ENCODE measurements at places on chromosomes 16 and 17. TPM values are rescaled to one million over a fixed set of nuclear protein-coding genes. Genes with fewer than 3 reads are reported as not detected.
A peak's percentile ranks its signal among the peaks of the same experiment; 100 is the strongest.

The ARL5C gene
- not detected for total RNA-seq

The PNMT gene
- total RNA-seq: 2.7 TPM

DNA sequence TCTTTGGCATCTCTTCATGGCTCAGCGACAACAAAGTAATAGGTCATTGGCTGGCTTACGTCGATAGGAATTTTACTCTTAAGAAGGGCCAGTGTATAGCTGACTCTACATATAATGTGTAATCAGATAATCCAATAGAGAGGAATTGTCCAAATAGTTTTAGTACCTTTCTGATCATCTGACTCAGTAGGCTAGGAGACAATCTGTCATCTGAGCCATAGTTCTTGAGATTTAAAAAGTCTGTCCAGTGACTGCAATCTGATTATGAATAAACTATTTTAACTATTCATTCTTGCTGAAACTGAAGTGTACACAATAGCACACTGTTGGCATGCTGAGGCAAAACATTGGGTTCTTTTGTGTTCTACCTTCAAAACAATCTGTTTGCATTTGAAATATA is 21.4 kb upstream of the NOL11 start:
- no peak for DNase-seq

DNA sequence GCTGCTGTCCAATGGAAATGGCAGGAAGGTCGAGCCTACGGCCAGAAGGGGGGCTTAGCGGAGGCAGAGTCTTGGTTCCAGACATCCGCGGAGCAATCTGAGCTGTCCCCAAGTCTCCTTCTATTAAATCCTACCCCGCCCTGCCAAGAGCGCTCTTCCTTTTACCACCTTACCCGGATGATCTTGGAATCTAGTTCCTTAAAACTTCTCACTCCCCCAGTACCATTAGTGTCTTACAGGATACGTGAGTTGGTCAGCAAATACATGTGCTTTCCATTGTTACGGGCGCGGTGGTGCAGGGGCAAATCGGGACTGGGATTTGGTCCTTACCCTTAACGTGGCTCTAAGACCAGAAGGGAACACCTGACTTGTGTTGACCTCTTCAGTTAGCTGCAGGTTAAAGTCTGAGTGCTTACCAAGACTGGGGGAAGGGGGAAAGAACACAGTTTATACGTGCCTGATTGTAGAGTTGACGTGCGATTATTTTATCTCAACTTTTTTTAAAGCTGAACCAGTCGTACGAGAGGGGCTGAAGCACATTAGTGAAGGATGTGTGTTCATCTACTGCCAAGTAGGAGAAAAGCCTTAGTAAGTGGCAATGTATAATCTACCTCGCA is 495 bp downstream of the TXNDC17 start:
- no peak for DNase-seq

The LSM12 gene
- total RNA-seq: 74.4 TPM

DNA sequence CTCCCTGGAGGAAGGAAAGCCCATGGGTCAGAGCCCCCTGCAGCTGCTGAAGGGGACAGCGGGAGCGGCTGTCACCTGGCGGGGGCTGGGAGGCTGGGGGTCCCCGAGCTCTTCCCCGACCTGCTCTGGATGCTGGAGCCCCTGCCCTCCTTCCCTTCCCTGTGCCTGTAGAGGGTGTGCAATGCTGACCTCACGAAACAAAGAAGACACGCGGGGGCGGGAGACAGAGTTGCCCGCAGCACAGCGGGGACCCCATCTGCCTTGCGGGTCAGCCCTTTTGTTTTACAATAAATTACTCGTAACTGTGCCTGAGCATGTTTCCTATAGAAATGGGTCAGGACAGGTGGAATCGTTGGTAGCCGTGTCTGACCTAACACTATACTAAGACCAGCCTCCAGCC is 6.3 kb downstream of the SECTM1 start:
- DNase-seq: no peak

- no peak for DNase-seq
Observed at GRCh38 chr17:70172449-70172848, 3.1 kb downstream of the KCNJ2 start.

The MYH8 gene
- 1.2 TPM for total RNA-seq

- DNase-seq: no peak
Observed at GRCh38 chr17:34714475-34715410, 135.4 kb downstream of the TMEM132E start.

- DNase-seq: peak; percentile 68
Observed at GRCh38 chr16:70778901-70779309, 22.1 kb downstream of the VAC14 start.

The IGFALS gene
- total RNA-seq: 6.7 TPM

DNA sequence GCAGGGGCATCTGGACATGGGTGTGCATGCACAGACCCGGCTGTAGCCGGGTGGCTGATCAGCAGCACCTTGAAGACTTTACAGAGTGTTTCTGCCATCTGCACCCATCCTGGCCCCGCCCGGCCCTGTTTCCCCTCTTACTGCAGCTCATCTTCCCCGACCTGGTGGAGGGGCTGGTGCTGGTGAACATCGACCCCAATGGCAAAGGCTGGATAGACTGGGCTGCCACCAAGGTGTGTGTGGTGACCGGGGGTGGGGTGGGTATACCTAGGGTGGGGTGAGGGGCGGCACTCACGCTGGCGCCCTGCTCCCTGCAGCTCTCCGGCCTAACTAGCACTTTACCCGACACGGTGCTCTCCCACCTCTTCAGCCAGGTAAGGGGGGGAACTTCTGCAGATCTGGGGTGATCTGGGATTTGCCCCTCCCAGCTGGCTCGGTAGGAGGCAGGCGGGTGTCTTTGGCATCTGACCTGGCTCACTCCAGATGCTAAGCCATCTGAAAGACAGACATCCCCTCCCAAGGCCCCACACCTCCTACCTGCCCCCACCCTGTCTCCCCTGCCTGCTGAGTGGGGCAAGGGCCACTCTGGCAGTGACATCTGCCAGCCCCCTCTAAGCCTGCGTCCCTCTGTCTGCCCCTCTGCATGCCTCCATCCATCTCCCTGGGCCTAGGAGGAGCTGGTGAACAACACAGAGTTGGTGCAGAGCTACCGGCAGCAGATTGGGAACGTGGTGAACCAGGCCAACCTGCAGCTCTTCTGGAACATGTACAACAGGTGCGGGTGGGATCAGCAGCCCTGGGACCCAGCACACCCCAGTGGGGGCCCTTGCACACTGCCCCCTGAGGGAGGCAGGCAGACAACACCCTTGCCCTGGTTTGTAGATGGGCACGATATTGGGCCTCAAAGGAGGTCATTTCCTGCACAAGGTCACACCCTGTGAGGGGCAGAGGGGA is 6.6 kb downstream of the NDRG4 start:
- DNase-seq: no peak

The KREMEN2 gene
- 1.7 TPM for total RNA-seq

DNA sequence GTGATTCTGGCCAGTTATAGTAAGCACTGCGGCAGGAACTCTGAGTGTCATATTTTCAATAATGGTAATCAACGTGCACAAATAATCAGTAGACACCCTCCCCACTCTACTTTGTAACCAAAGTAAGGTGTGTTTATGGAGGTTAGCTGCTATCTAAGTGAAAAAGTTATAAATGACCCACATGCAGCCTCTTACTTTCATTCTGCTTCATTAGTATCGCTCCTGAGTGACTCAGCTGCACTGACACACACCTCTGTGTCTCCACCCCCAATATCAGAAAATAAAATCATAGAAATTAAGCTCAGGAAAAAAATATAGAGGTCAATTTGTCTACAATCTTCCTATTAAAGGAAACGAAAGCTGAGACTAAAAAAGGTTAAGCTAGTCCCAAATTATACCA is 64.1 kb upstream of the TRAP1 start:
- DNase-seq: no peak

- DNase-seq: no peak
Observed at GRCh38 chr17:41592601-41593305, 6.1 kb upstream of the KRT14 start.

The TBC1D3G gene
- total RNA-seq: 14.6 TPM

- no peak for DNase-seq
Observed at GRCh38 chr16:49619811-49620157, 236.1 kb downstream of the ZNF423 start.

DNA sequence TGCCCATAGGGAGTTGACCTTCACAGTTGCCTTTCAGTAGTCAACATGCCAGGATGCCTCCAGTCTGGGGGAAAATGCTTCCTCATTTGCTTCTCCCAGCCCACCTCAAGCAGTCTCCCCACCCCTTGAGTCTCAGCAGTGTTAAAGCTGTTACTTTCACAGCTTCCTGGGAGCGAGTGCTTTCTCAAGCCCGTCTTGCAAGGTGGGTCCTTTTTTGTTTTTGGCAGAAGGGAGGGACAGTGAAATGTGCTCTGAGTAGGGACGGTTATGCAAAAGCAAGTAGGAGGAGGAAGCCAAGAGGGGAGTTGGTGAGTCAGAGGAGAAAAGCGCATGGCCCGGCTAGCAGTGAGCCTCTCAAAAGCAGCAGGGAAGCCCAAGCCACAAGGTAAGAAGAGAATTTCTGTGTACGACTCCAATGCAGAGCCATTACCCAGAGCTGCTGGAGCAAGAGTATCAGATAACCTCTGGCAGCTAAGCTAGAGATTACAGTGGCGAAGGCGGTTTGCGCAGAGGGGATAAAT is at the start of gene CHST4:
Gene CHST4 (plus strand): TSS at position 316 of the 521 bp plus-strand sequence. CDS start 10,252 bp downstream, outside the sequence.
- no peak for DNase-seq

- no peak for DNase-seq
Observed at GRCh38 chr16:56672761-56673536, 3.3 kb downstream of the MT1H start.

The ABCC3 gene
- total RNA-seq: 12.1 TPM

The CALB2 gene
- total RNA-seq: 3.6 TPM

DNA sequence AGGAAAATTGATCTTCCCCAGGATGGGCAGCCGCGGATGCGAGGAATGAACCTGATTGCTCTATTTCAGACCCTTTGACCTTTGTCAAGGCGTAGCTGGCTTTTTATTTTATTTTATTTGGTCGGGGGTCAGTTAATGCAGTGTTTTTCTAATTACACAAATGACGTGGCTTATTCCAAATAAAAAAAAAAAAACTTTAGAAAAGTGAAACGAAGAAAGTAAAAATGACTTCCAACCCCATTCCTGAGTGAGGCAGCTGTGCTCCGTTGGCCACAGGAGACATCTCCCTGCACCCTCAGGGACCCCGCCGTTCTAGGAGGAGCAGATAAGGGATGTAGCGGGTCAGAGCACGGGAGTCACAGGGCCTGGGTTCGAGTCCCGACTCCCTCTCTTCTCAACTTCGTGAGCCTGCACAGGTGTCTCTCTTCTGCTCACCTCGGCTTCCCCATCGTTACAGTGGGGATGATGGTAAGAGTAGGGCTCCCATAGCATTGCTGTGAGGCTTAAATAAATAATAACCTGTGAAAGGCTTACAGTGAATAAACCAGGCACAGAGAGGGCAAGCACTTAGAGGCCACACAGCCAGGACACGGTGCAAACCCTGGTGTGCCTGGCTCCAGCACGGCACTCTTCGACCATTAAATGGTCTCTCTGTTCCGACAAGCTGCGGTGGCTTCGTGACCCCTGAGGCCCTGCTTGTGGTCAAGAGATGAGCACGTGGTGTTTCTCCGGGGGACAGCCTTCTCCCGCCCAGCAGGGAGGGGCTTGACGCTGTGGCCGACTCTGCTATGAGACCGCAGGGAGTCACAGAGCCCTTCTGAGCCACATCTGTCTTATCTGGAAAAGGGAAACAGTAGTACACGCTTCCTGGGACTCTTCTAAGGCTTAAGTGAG is 10.2 kb downstream of the FOXF1 start:
- DNase-seq: no peak

- DNase-seq: no peak
Observed at GRCh38 chr16:66844342-66845079, at the start of gene CA7. Gene CA7, plus strand, starts transcription at chr16:66844414. Its CDS starts 74 bp downstream, at chr16:66844488.

DNA sequence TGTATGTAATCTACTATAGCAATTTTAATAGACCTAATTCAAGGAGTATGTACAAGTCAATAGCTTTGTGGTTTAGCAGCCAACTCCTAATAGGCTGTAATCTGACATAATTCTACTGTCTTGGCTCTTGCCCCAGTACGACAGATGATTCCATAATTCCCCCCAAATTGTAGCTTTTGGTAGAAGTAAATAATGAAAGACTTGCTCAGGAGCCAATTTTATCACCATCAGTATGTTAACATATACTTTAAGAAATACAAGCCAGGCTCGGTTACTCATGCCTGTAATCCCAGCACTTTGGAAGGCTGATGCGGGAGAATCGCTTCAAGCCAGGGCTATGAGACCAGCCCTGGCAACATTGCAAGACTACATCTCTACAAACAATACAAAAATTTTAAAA is 53.9 kb downstream of the AP2B1 start:
- no peak for DNase-seq

The DNASE1L2 gene
- 2.5 TPM for total RNA-seq

All from testis (tissue), 5 donors.